DND-41 (cell line): ENCODE measurements at places on chromosomes 12 and 14.
A peak's percentile ranks its signal among the peaks of the same experiment; 100 is the strongest.

DNA sequence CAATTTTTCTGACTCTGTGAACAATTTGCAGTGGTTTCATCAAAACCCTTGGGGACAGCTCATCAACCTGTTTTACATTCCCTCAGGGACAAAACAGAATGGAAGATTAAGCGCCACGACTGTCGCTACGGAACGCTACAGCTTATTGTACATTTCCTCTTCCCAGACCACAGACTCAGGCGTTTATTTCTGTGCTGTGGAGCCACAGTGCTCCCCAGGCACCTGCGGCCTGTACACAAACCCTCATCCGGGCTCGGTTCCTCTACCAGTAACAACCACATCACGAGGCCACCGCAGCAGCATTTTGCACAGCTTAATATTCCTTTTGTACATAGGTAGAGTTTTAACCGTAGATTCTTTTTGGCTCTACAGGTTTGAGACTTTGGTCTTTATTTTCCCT is 397.4 kb upstream of the OR4E1 start:
- peak; percentile 91 for DNase-seq

DNA sequence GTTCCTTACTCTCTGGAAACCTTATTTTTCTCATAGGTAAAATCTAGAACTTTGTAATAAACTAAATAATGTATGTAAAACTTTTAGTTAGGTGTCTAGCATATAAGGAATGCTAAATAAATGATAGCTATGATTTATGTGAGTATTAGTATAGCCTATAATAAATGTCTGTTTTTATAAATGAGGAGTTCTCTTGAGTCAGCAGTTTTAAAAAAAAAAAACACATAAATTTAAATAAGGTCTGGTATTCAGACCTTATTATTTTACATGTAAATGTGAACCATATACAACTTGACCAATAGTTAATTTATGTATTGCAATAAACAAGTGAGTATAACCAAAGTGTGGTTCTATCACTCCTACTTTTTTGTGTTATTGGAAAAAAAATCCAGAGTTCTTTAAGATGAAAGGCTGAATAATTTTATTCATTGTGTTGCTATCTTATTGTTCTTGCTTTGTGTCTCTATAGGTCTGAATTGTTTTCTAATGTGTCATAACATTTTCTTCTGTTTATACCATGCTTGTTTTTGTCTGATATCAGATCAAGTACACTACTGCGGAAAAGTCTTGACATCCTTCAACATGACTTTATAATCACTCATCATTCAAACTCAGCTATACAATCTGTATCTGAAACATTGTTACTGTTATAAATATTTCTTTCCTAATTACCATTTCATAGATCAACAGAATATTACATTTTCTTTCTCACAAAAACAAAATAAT is 115.7 kb downstream of the RASSF9 start:
- DNase-seq = no peak

DNA sequence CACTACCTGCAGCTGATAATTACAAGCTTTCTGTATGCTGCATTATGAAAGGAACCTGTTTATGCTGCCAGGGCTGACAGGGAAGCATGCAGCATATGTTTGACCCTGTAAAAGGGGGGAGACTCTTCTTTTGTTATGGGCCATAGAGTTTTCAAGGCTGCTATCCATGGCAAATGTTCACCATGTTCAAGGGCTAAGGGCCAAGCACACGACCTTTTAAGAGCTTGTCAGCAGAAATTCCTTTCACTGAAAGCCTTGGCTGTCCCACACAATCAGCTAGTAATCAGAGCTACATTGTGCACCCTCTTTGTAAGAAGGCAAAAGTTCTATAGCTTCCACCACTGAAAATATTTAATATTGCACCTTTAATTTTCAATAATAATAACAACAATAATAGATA is 74.2 kb upstream of the MBIP start:
- DNase-seq = no peak

DNA sequence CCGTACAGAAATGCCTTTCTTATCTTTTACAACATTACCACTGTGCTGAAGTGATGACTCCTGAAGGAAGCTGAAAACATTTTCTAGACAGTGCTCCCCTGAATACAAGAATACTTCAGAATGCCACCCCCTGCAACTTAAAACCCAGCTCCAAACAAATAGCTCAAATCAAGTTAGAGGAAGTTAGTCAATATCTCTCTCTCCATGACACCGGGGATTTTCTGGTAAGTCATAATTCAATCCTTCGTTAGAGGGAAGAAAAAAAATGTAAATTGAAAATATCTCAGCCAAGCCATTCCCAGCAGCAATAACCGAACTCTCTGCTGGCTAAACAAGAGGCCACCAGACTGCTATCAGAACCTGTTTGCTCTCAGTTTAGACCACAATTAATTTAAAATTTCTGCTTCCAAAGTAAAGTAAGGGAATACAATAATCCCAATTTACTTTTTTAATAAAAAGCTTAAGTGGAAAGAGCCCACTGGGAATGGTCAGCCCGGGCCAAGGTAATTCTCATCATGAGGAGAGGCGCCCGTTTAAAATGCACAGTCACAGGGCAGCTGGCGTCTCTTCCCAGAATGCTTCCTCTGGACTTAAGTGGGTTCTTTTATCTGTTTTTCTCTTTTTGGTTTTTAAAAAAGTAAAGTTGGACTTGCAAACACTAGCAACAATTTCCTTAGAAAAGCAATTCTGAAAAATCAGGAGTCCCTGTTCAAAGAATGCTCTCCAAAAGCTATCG is 710.1 kb upstream of the STXBP6 start:
- no peak for DNase-seq

DNA sequence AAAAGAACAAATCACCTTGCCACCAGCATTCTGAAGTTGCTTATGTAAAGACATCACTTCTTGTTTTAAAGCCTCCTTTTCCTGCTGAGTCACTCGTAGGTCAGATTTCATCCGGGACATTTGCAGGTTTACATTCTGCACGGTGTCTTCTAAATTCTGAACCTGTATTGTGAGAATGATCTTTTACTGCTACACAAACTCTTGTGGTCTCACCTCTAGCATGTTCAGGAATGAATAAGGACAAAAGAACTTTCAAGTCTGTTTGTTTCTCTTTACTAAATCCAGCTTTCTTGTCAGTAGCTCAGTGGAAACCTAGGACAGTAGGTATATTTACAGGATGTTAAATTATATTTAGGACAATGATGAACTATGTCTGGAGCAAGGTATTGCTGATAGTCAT is 73.5 kb upstream of the SAV1 start:
- no peak for DNase-seq

- no peak for DNase-seq
These were observed 36.3 kb downstream of the RPS29 start for GRCh38 chr14:49549881-49550280.

DNA sequence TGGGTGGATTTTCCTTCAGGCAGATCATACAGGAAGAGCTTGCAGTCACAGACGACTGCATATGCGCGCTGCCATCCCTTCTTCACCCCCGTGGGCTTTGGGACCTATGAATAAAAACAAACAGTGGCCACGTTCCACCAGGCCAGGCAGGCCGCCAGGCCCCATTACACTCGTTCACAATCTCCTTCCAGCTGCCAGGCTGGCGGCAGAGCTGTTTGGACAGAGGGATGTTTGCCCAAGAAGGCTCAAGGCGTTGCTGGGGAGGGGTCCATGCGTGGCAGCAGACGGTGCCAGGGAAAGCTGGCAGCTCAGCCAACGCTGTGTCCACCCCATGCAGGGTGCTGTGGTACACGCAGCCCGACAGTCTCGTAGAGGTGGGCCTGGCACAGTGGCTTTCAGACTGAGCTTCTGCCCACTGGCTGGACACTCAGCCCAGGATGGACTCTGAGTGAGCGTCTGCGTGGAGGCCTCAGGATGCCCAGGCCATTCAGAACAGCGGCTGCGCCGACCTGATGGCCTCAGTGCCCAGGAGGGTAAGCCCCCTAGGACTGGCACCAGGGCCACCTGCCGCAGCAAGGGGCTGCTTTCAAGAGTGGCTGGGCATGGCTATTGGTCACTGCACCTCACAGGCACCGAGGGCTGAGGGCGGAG is 27.5 kb downstream of the AMN start:
- DNase-seq = no peak

GRCh38 chr14:74424606-74425005 is 1.4 kb downstream of the SYNDIG1L start:
- DNase-seq = no peak

GRCh38 chr14:63650256-63650952 is 8.7 kb upstream of the WDR89 start:
- peak; percentile 49 for DNase-seq

DNA sequence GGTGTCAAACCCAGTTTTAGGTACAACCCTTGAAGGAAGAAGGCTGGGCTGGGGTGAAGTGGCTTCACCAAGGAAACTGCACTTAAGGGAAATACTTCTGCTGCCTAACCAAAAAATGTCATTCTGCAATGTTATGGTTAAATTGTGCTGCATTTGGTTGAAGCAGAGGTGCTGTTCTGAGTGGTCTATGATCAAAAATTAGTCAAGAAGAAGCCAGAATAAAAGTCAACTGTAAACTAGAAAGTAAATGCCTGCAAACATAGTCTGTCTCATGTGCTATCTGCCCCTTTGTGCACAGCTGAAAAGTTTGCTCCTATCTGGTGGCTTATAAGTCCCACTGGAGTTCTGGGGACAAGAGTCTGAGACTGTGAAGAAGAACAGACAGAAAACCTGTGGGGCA is 158.8 kb downstream of the C12orf42 start:
- no peak for DNase-seq

DNA sequence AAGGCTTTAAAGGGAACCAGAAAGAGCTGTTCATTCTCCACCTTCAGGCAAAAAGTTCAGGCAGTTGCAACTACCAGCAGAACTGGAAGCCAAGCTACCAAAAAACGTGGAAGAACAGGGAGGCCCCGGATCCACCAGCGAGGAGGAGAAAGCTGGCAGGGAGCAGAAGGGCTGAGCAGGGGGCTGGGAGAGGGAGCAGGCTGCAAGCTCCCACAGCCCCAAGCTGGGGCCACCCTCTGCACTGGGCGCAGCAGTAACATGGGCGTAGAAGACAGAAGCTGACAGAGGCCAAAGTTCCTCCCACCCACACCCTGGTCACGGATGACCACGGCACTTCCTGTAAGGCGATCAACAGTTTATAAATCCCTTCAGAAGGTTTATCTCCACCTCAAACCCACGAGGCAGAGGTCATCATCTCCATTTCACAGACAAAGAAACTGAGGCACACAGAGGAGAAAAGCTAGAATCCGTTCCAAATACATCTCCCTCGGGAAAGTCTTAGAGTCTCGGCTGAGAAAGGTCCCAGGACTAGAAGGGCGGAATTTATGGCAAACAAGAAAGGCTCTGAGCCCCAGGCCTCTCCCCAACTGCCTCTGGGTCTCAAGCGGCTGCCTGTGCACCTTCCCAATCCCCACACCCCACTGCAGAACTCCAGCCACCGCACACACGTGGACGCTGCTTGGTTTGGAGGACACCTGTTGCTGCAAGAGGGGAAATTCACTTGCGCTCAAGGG is 1.8 kb downstream of the CCDC85C start:
- DNase-seq = peak; percentile 26

DNA sequence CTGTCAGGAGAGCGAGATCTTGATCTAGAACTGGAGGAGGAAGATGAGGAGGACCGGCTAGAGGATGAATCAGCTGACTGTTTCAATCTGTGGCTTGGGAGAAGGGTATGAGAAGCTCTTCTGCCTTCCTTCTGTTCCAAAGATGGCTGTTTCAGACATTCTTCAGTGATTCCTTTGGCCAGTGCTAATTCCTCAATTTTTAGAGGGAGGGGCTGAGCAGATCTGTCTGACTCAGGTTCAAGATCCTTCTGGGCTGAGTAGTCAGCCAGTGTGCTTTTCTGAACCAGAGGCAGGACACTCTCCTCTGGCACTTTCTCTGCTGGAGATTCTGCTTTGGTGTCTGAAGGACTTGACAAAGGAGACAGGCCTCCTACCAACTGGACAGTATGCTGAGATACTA is 15.2 kb downstream of the ACIN1 start:
- DNase-seq = no peak

DNA sequence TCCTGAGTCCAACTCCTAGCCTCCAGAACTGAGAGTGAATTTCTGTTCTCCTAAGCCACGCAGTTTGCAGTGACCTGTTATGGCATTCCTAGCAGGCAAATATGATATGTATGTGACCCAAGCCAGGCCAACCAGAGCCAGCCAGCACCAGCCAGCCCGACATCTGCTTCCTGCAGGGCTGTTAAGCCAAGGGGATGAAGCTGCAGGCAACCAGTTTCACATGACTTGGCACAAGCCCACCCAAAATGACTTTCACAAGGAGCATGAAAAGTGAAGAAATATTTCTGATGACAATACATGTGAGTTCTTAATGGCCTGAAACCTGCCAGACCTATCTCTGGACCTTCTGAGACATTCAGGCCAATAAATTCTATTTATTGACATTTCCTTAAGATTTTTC is 68.1 kb downstream of the ITPK1 start:
- DNase-seq = no peak

DNA sequence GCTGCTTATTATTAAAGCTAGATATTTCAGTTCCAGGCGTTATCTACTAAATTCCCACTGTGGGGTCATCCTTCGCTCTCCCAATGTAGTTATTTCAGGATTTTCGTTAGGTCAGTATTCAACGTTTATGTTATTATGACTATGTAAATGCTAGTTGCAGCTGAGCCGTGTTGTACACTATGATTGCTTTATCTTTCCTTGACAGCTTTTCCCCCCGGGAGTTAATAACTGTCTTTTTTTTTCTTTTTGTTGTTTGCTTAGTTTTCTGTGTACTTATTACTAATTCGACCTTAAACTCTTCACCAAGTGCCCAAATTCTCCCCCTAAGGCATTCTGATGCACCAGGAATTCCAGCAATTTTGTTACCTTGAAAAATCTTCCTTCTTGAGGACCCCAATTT is 48.5 kb downstream of the SUDS3 start:
- DNase-seq = no peak

DNA sequence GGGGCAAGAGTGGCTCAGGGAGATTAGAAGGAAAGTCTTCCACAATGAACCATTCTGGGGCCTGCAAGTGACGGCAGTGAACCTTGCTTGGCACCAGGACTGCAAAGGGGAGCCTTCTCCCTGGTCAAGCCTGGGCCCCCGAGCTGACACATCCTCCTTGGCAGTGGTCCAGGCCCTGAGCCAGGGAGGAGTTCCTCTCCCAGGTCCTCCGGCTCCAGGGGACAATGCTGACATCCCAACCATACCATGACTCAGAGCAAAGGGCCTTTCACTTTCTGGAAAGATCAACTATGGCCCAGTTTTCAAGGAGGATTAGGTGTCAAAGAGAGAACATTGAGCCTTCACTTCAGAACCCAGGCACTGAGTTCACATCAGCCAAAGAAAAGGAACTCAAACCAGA is 756.5 kb upstream of the TBX3 start:
- DNase-seq = no peak

GRCh38 chr12:6250343-6250742 is 50.1 kb downstream of the CD9 start:
- no peak for DNase-seq
